ENCODE measurements at places on chromosomes 12 and 14.

DNA sequence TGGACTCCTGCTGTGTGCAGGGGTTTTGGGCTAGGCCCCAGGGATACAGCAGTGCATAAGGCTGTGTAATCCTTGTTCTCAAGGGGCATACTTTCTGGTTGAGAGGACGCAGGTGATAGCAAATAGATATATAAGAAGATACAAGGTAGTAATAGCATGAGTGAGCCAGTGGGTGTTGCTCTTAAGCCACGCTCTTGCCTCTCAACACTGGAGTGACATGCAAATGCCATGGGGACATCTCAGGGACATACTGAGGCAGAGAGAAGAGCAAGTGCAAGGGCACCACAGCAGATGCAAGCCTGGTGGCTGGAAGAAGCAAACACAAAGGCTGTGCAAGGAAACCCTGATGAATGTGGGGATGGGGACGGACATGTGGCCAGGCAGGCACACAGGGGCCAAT is 223.3 kb downstream of the CHST11 start:
- DNase-seq = no peak

- no peak for DNase-seq
Observed at GRCh38 chr14:106037380-106037779, 511.0 kb downstream of the TMEM121 start.

DNA sequence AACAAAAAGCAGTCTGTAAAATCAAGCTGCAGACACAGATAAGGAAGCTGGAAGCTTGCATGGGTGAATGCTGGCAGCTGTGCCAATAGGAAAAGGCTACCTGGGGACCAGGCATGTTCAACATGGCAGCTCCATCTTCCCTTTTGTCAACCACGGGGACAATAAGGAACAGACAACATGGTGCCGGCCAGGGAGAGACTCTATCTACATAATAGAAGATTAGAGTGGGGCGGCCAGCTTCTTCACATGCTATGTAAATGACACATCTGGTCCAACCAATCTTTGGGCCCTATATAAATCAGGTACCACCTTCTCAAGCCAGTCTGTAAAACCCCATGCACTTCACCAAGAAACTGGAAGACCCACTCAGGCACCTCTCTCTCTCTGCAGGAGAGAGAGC is 157.6 kb downstream of the SUDS3 start:
- no peak for DNase-seq

GRCh38 chr12:14613718-14614117 is 46.0 kb upstream of the PLBD1 start:
- no peak for DNase-seq

DNA sequence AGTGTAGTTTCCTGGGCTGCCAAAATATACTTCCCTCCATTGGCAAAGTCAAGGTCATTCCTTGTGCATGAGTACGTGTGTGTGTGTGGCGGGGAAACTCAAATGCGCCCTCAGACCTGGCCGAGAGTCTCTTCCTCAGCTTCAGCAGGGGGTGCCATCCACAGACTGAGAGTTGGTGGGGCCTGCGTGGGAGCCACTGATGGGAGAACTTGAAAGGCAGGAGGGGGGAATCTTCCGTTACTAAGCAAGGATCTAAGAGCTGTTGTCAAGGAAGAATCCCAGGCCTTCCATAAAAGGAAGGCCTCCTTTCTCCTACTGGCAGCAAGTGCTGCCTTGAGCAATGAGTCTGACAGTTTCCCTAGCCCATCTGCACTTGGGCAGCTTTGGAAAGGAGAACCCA is 274.9 kb downstream of the EMP1 start:
- no peak for DNase-seq

DNA sequence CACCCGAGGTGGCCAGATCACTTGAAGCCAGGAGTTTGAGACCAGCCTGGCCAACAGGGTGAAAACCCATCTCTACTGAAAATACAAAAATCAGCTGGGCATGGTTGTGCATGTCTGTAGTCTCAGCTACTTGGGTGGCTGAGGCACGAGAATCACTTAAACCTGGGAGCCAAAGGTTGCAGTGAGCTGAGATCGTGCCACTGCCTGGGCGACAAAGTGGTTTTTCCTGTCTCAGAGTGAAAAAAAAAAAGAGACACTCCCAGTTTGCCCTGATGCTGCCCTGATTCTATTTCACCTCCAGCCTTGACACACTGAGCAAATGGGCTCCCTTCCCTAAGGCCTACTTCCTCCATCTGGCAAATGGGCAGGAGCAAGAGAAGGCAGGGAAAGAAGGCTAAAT is 28.5 kb upstream of the PLEK2 start:
- DNase-seq = no peak

GRCh38 chr12:96720363-96720705 is 186.7 kb upstream of the NEDD1 start:
- no peak for DNase-seq

GRCh38 chr14:52153939-52154338 is 85.1 kb upstream of the NID2 start:
- DNase-seq = no peak

DNA sequence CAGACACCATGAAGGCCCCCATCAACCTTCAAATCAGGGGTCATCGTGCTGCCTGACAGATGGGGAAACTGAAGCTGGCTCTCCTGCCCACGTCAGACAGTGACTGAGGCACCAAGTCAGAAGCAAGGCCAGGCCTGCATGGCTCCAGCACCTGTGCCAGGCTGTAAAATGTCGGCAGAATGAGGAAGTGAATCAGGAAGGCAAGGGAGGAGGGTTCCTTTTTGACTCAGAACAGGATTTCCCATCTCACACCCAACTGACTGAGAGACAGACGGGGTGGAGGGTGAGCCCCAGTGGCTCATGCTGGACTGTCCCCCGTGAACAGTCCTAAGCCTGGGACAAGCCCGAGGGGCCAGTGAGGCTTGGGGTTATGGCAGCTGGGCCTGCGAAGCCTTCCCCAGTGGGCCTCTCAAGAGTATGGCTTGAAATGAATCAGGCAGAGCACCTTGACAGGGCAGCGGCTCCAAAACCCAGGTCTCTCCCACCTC is 20.9 kb downstream of the SYNE3 start:
- DNase-seq = no peak

DNA sequence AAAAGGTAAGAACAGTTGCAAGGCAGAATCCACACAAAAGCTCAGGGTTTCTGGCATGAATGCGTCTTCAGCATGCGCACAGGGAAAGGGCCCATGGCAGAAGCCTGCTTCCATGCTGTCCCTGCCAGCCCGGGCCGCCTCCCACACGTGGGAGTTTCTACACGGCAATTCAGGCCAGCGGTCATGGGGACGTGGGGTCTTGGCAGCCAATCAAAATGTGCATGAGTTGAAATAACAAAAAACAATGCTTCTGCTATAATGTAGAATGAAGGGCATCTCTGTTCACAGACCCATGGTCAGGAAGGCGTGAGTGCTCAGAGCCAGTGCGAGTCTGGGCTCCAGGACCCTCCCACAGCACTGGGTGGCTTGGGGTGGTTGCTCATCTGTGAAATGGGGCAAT is 28.6 kb downstream of the AMN start:
- DNase-seq = no peak

GRCh38 chr14:69880893-69881292 is 1.7 kb downstream of the SMOC1 start:
- no peak for DNase-seq

DNA sequence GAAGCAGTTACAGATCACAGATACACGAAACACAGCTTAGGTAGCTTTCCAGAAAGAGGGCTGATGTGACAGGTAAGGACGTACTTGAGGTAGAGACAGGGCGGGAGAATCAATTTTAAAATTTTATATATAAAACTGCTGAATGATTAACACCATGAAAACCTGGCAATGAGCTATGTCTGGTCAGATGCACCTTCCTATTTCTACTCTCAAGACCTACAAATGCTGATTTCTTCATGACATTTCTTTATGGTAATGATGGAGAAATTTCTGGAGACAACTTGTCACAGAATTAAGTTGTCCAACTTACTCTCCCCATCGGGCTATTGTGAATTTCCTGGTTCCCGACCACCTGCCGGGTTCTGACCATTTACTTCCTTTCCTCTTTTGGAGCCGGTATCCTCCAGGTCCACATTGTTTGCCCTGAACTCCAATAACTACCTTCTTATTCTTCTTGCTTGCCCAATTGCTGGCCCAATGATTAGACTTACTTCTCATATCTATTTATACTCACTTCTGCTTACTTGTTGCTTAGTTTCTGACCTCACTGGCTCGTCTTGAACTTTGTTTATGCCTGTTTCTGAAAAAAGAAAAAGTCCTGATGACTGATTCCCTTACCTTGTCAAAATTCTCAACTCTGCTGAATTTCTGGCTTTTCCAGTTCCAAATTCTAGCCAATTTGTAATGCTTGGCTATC is 12.8 kb upstream of the ATP2B1 start:
- no peak for DNase-seq

DNA sequence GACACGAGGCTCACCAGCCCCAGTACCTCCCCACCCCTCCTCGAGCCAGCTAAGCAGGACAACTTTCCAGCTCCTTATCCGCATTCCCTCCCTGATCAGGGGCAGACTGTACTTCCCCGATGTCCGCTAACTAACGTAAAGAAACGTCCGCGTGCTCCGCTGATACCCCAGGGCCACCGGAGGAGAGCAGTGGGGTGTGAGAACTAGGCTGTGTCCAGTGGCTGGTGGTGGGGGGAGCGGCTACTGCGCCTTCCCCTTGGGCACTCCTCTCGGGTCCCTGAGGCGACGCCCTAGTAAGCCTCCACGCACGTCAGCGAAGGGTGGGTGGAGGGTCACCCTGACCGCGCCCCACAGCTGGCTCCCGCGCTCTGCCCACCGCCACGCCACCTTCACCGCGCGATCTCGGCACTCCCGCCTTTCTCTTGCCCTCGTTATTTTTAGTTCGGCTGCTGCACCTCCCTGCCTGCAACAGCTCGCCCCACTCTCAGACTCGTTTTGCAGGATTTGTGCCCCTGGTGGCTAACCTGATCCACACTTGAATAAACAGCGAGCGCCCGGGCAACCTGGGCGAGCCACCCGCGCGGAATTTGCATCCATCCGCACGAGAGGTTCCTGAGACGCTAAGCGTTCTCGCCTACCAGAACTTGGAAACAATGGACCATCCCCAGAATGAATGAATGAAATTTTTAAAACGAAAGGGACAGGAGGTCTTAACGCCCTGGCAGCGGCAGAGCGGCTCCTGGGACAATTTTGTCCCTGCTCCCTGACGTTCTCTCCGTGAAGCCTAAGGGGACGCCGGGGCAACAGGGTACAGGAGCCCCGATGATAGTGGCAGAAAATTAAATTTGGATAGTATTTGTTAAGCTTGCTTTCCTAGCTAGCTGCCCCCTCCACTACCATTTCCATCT is 6.9 kb upstream of the BMP4 start:
- peak; percentile 17 for DNase-seq

DNA sequence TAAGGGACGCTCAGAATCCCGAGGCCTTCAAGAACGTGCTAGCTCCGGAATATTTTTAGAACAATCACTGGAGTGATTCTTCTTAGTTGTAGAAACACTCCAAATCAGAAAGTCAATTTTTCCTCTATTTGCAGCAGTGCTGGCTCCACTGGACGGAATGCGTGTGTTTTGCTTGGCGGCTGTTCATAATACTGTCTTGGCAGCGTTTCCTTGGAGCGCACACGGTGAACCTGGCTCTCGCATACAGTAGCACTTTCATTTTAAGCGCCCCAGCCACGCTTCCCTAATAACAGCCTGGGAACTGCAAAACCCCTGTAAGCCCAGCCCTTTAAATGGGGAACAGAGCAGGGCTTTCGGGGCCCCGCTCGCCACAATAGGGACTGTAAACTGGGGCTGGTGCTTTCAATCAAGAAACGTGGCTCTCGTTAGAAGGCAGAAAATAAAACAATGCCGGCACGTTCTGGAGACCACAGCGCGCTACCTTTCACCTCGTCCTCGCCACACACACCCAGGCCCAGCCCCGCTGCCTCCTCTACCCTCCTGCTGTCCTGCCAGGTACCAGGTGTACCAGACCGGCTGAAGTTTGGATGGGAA is 79.9 kb downstream of the BCL11B start:
- DNase-seq = no peak

Data from cerebellar nuclear complex (tissue), 1 donor.